ENCODE measurements at places on chromosomes 1 and 21.

- peaks cover 25% of the 10 kb centered on the region for H3K4me1 ChIP-seq
- no peak overlapping the region for H3K4me3 ChIP-seq
- no peak overlapping the region for H3K27ac ChIP-seq
- H3K36me3 ChIP-seq, result no peaks in the 10 kb centered on the region
- DNase-seq, result peak; percentile 36
Observed at GRCh38 chr1:201137579-201138310, 10.8 kb upstream of the ASCL5 start.

GRCh38 chr1:2115702-2116341, 65.6 kb downstream of the PRKCZ start:
- no peaks in the 10 kb centered on the region for H3K36me3 ChIP-seq
- DNase-seq, result no peak
- H3K4me3 ChIP-seq, result no peak overlapping the region
- H3K4me1 ChIP-seq, result no peaks in the 10 kb centered on the region
- no peaks in the 10 kb centered on the region for H3K27me3 ChIP-seq

DNA sequence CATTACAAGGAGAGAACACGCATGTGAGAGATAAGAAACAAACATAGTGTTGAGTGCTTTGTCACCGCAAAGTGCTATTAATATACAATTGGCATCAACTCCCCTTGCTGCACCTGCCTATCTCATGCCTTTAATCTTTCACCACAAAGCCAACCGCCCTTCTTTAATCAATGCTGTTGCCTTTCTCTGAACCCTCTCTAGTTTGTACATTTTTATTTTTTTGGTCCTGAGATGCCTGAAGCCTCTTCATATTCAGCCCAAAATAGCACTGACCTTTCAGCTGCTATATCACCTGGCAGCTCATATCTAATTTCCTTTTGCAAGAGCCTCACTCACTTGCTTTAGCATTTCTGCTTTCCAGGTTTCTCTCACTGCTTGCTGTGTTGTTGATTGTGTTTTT, 504.7 kb downstream of the NUF2 start:
- no peak for DNase-seq
- no peaks in the 10 kb centered on the region for H3K4me1 ChIP-seq
- H3K27ac ChIP-seq, result no peak overlapping the region
- no peaks in the 10 kb centered on the region for H3K27me3 ChIP-seq
- H3K36me3 ChIP-seq, result no peaks in the 10 kb centered on the region
- H3K4me3 ChIP-seq, result no peak overlapping the region

- no peaks in the 10 kb centered on the region for H3K36me3 ChIP-seq
- no peak for DNase-seq
- no peak overlapping the region for H3K4me3 ChIP-seq
- H3K27me3 ChIP-seq, result no peaks in the 10 kb centered on the region
- H3K27ac ChIP-seq, result no peak overlapping the region
Observed at GRCh38 chr1:20719261-20719660, 1.5 kb upstream of the KIF17 start.

- DNase-seq, result no peak
- H3K4me1 ChIP-seq, result peaks cover 36% of the 10 kb centered on the region
Observed at GRCh38 chr1:162709132-162709860, 77.0 kb downstream of the DDR2 start.

- H3K36me3 ChIP-seq, result no peaks in the 10 kb centered on the region
- peak within 1 kb of the TSS; percentile 89 for H3K4me3 ChIP-seq
- H3K27ac ChIP-seq, result peak within 1 kb of the TSS; percentile 96
Observed at GRCh38 chr1:112674440-112674985, at the start of gene MOV10. MOV10 (plus strand) TSS chr1:112674659; CDS start chr1:112674913, 254 bp downstream.

DNA sequence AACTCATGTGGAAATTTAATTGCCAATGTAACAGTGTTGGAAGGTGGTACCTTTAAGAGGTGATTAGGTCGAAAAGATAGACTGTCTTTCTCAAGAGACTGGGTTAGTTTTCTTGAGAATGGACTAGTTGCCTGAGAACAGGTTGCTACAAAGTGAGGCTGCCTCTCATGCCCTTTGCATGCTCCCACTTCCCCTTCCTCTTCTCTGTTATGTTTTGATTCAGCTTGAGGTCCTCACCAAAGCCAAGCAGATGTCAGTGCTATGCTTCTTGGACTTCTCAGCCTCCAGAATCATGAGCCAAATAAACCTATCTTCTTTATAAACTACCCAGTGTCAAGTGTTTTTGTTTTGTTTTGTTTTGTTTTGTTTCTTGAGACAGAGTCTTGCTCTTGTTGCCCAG, 187.0 kb upstream of the RUNX1 start:
- H3K27ac ChIP-seq, result no peak overlapping the region
- H3K27me3 ChIP-seq, result no peaks in the 10 kb centered on the region
- H3K36me3 ChIP-seq, result no peaks in the 10 kb centered on the region
- H3K4me1 ChIP-seq, result no peaks in the 10 kb centered on the region
- no peak for DNase-seq

DNA sequence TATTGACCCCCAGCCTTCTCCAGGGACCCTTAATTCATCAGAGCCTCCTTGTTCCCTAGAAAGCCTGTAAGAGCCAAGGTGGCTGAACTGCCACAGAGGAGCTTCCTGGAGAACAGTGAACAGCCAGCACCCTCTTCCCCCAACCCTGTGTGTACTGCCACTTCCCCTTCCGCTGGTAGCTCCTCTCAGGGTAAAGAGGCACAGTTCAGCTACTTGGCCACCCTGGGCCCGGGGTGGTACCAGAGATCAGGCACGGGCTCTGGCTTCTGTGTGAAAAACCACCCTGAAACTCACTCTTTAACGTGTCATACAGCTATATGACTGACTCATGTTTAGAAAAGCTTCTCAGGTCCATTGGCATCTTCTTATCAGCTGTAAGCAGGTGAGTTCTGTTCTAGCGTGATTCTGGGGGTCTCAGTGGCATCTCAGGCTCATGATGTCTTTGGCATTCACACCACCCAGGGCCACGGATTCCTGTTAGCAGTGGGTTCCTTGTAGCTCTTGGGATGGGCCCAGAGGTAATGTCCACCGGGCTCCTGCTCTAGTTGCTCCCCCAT, 22.4 kb downstream of the ARMH1 start:
- H3K36me3 ChIP-seq, result no peaks in the 10 kb centered on the region
- H3K27me3 ChIP-seq, result no peaks in the 10 kb centered on the region
- no peak overlapping the region for H3K27ac ChIP-seq
- DNase-seq, result no peak
- H3K4me3 ChIP-seq, result no peak overlapping the region
- no peaks in the 10 kb centered on the region for H3K4me1 ChIP-seq

All from testis (tissue), 5 donors.